Brain pericyte (primary cell): ENCODE measurements at places on chromosomes 1 and 21.

DNA sequence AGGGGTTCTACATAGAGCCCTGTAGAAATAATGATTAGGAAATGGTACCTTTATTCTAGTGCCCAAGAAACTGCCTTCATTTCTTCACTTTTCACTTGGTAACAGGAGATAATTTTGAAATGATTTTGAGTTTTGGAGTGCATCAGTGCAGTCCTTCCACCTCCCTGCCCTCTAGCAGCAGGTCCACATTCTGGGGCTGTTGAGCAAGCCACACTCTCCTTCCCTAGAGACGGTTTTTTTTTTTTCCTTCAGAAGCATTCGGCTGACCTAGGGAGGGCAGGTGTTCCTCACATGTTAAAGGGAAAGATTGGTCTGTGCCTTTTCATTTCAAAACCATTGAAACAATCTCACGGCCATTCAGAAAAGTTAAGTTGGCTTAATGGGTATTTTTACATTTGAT lies 39.8 kb downstream of the SLC37A1 start:
- no peak for DNase-seq

- no peak for DNase-seq
Observed at GRCh38 chr1:78170859-78171258, 125.1 kb downstream of the GIPC2 start.

- no peak for DNase-seq
Observed at GRCh38 chr1:244735876-244736561, 83.1 kb downstream of the DESI2 start.

DNA sequence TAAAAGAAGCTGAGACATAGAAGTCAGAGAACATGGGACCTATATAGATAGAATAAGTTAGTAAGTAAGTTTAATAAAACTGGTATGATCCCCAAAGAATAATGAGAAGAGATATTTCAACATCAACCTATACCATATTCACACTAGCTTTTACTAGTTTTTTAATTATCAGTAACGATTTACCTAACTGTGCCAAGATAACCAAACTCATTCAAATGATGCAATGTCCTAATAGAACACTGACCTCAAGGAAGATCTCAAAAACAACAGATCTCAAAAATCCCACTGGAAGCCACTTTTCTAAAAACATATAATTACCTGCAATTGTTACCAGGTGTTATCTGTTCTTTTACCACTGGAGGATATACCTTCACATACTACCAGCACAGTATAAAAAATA lies 38.7 kb downstream of the ANKRD13C start:
- no peak for DNase-seq

GRCh38 chr1:13830170-13830569 lies 130.2 kb downstream of the PRDM2 start:
- DNase-seq = no peak
